Stimulated activated CD8-positive, alpha-beta memory T cell treated with anti-CD3 and anti-CD28 coated beads, Interleukin-4, amount 100 ng/mL, for 4 hours (primary cell): ENCODE measurements at places on chromosomes 2 and 18.

GRCh38 chr2:196249171-196249570 lies 77.8 kb upstream of the STK17B start:
- DNase-seq: no peak

GRCh38 chr2:175154661-175155082 lies 13.3 kb downstream of the ATF2 start:
- no peak for DNase-seq

GRCh38 chr18:39666541-39666940 lies 2100.9 kb upstream of the CELF4 start:
- DNase-seq: no peak

DNA sequence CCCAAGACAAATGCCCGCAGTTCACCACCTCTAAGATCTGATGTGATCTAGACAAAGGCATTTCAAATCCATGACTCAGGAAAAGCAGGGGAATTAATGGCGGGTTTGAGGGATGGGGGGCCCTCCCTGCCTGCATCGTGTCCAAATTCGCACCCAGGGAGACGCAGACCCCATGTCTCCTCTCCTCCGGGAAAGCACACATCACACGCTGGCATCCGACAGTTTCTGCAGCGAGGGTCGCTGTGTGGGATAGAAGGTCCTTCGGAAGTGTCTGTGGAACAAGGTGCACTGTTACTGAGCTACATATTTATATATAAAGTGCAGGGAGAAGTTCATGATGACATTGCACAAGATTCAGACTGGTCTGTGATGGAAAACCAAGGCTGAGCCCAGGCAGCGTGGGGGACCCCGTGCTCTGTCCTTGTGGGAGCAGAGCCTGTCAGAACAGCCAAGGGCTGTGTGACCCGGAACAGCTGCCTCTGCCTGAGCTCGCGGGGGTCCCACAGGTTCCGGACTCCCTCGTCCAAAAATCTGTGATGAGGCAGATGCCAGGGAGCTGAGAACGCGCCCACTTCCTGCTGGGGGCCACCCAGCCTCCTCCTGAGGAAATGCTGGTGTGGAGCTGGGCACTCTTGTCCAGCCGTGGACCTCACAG lies 82.3 kb upstream of the CTDP1 start:
- DNase-seq: no peak

- DNase-seq: no peak
Measured at GRCh38 chr2:42169874-42170521, 845 bp downstream of the EML4 start.

DNA sequence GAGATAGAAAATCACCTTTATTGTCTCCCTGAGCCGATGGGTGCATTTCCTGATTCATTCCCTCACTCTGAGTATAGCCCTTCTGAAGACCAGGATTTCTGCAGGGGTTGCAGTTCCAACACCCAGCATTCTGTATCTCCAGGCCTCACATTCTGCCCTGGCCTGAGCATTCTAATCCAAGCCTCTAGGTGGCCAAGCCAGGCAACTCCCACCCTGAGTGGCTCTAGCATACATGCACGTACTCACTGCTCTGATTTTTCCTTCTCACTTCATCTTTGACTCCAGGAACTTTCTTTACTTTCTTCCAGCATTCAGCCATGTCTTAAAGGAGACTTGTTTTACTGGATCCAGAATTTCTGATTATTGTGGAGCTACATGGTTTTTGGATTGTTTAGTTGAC lies 100.7 kb upstream of the STK39 start:
- DNase-seq: no peak

DNA sequence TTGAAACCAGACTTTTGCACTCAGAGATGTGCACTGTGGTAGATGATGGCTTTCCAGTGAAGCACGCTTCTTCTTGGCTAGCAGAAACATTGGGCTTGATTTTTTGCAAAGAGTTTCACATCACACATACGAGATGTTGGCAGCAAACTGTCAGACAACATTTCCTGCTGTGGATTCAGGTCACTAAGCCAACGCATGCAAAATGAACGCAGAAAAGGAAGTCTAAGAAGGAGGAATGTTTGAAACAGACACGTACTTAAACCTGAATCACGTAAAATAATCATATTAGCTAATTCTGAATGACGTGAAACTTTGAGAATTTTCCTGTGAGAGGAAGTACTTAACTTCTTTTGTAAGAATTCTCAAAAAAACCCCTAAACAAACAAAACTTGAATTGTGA lies 88.1 kb downstream of the EPB41L3 start:
- no peak for DNase-seq

DNA sequence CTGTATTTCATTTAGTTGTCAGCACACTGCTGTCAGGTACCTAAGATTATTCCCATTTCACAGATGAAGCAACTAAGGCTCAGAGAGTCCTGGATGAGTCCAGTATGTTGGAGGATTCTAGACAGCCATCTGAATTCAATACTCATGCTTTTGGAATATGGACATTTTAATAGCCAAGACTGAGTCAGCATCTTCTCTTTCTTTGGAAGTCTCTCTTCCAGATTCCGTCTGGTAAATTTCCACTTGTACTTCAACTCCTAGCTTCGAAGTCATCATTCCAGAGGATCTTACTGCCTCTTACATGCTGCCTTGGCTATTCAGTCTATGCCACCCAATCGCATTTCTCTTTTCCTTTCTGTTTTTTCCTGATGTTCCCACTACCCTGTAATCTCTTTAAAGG lies 40.6 kb downstream of the INSIG2 start:
- DNase-seq: no peak

GRCh38 chr18:33914399-33914798 lies 310.3 kb downstream of the NOL4 start:
- DNase-seq: no peak

DNA sequence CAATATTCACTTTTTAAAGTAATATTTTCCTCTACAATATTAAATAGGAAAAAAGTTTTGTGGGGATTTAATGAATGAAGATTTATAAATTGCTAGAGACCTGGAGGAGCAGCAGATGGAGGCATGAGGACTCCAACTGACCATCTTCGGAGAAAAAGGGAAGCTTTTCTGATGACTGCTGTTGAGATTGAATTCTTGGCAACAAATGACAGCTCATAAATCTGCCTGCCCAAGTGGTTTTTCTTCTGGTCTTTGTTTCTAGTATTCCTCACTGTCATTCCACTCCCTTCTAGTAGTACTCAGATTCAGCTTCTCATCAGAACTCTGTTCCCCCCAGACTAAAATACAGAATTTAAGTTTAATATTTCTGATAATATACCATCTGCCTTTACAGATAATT lies 157.0 kb downstream of the EML6 start:
- no peak for DNase-seq

DNA sequence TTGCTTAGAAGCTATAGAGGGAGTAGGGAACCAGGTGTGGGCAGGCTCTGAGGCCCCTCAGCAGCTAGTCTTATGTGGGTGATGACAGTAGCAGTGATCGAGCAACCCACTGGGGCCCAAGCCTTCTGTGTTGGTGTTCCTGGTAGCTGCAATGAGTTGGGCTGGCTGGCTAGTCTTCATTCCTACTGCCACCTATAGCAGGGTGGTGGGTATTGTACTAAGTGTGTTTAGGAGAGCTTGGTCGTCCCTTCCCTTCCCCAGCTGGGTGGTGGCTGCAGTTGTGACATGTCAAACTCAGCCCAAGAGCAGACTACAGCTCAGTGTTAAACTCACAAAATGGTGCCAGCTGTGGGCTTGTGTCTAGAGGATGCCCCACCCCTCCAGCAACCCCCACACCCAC lies 486.1 kb upstream of the UBE2E3 start:
- DNase-seq: no peak

DNA sequence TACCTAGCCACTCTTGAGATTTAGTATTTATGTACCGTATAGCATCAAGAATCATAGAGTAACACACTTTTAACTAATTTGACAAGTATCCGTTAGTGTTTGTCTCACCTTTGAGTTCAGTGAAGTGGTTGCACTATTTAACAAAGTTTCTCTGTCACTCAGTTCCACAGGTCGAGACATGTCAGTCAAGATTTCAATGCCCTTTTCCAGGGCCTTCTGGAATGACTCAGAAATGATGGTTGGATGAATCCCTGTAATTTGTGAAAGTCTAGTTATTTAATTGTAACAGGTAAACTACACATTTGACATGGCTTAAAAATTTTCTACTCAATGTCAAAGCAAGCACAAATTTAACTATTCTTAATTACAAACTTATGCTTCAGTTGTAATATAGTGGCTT lies 9.7 kb downstream of the CCT4 start:
- DNase-seq: no peak

DNA sequence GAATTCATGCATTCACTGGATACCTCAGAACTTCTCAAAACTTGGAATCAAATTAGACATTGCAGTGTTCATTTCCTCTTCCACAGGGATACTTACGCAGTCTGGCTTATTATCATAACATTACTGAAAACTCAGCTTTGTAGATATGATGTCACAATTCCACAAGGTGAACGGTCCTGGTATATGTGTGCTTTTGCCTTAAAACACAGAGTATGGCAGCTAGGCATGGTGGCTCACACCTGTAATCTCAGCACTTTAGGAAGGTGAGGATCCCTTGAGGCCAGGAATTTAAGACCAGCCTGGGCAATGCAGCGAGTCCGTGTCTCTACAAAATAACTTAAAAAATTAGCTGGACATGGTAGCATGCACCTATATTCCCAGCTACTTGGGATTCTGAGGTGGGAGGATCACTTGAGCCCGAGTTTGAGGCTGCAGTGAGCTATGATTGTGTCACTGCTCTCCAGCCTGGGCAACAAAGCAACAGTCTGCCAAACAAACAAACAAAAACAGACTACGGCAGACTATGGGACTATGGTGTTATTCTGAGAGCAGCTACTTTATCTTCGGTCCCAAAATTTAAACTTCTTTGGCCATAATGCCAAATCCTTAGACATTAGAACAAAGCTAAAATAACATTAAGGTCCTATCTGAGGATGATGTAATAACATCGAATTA lies 1191.9 kb upstream of the SLC39A10 start:
- DNase-seq: no peak
